Islet precursor cell (in vitro differentiated cells): ENCODE measurements at places on chromosomes 7 and 10.

DNA sequence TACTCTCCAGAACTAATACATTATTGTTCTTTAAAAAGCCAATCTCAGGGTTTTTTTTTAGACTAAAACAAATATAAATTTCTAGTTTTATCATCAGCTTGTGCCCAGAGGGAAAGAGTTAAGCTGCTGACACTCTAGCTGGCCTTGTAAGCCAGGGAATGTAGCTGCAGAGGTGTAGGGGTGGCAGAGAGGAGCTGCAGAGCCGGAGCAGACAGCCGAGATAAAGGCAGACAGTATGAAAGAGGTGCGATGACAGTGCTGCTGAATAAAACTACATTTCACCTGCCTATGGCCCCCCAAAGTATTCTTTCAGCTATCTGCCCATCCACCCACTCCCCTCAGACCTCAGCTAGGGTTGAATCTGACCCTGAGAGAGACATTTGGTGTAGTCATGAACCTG, 653.7 kb upstream of the ZWINT start:
- no peak for DNase-seq

- peak; percentile 81 for DNase-seq
Observed at GRCh38 chr10:45180946-45181875, 134.2 kb downstream of the OR13A1 start.

DNA sequence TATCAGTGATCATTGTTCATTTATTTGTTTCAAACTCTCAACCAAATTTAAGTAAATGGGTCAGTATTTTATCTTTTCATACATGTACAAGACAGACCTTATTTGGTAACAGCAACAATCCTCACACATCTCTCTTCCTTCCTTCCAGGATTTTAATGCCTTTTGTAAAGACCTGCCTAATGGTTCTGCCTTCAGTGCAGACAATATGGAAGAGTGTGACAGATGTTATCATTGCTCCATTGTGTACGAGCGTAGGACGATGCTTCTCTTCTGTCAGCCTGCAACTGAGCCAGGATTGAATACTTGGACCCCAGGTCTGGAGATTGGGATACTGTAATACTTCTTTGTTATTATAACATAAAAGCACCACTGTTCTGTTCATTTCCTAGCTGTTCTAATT, 6.3 kb downstream of the CAV2 start:
- DNase-seq = no peak

- DNase-seq = no peak
Observed at GRCh38 chr10:47354165-47354564, 6.0 kb downstream of the RBP3 start.

- DNase-seq = no peak
Observed at GRCh38 chr7:13538669-13539068, 450.8 kb downstream of the ETV1 start.

GRCh38 chr10:76086761-76087639, 655.6 kb downstream of the LRMDA start:
- DNase-seq = peak; percentile 73

DNA sequence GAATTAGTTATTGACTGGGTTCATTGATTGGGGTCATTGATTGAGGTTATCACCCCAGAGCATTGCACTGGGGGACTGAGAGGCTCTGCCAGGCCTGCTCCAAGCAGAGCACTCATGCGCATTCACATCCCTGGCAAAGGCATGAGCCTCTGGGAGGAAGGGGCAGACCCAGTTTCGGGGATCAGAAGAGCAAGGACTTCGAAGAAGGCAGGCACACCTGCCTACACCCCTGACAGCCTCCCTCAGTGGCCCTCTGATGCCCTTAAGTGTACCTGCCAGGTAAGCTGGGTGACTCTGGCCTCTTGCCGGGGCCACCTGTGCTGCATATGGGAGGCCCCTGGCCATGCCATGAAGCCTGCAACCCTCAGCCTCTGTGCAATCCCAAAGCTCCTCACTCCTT, 181.1 kb downstream of the PTPN20 start:
- peak; percentile 32 for DNase-seq

GRCh38 chr10:88316292-88316861, 266.7 kb downstream of the RNLS start:
- DNase-seq = no peak

DNA sequence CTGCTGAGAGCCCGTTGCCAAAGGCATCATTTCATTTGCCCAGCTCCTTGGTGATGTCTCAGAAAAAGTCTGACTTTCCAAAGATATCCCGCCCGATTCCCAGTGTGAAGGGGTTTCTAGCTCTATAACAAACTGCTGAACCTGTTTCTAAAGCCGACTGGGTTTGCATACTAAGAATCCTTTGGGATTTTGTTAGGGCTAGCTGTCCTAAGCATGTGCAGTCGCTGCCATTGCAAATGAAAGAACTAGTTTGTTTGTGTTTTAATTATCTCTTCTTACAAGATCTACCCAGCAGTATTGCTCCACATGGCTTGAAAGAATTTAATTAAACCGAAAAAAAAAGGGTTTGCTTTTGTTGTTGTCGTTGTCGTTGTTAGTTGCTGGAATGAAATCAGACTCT, 476.6 kb downstream of the GATA3 start:
- no peak for DNase-seq

DNA sequence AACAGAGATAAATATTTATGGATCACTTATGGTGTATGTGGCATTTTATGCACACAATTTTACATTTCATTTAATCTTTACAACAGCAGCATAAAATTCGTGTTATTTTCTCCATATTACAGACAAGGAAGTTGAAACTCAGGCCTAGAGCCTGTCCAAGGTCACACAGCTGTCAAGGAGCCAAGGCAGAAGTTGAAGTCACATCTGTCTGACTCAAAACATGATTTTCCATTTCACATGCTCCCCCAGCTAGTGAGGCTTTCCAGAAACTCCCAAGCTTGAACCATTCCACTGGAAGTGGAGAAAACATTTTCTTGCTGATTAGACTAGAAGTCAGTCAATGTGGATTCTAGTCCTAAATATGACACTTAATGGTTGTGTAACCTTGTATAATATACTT, 110.5 kb downstream of the HECTD2 start:
- DNase-seq = no peak

- no peak for DNase-seq
Observed at GRCh38 chr7:136654406-136654805, 214.0 kb upstream of the CHRM2 start.

GRCh38 chr10:5599613-5600520, 66.5 kb downstream of the ASB13 start:
- DNase-seq = no peak

- no peak for DNase-seq
Observed at GRCh38 chr7:2193575-2194305, 39.0 kb downstream of the MAD1L1 start.

DNA sequence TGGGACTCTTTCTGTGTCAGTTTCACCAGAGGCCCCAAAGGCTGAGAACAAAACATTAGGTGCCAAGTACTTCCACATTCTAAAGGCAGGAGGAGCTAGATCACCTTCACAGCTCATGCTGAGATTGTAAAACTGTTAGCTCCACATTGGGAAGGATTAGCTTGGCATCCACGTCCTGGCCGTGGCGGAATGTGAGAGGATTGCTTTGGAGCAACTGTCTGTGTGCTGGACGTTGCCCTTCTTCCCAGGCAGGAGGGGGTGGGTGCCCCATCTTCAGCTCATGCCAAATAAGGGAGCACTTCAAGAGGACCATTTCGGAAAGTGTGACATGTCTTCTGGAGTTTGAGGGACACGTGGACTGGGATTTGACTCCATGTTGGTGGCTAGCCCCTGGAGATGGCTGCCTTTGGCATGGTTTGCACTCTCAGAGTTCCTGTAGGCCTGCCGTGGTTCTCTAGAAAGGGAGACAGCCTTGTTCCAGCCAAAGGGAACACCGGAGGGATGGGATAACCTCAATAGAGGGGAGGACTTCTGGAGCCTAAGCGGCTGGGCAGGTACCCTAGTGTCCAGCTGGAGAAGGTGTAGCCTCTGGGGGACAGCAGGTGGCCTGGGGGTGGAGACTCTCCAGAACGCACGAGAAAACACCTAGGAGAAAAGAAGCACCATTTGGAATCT, 19.9 kb upstream of the FMC1 start:
- DNase-seq = peak; percentile 67

DNA sequence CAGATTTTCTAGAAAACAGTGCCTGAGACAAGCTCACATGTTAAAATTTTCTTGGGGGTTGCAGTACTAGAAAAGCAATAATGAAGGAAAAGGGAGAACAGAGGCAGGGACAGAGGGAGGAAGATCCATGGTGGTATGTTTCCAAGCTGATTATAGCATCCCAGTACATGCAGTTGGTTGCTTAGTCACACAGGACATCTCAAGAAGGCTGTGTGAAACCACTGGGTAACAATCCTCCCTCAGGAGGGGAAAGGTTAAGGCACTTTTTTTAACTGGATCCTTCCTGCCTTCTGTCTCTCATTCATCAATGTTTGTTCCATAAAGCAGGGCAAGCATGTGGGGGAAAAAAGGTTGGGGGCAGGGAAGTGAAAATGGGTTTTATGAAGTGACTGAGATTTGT, 6.1 kb upstream of the IMMP2L start:
- no peak for DNase-seq

GRCh38 chr7:29123626-29124190, 22.6 kb downstream of the CPVL start:
- no peak for DNase-seq

DNA sequence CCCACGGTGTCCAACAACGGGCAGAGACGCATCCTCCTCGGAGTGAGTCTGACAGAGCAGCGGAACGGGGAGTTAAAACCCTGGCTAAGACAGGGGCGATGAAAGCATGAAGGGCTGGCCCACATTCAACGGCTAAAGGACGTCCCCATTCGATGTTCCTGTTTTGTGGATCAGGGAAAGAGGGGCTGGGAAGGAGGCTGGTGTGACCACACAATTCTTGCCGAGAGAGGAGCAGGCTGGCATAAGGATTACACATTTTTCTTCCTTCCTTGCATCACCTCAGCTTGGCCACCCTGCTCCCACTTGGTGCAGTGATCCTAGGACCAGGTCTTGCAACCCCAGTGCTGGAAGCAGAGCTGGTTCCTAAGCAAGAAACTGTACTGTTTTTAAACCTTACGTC, 67.7 kb downstream of the GNA12 start:
- no peak for DNase-seq

- DNase-seq = peak; percentile 12
Observed at GRCh38 chr10:131547129-131547799, 235.7 kb upstream of the TCERG1L start.

DNA sequence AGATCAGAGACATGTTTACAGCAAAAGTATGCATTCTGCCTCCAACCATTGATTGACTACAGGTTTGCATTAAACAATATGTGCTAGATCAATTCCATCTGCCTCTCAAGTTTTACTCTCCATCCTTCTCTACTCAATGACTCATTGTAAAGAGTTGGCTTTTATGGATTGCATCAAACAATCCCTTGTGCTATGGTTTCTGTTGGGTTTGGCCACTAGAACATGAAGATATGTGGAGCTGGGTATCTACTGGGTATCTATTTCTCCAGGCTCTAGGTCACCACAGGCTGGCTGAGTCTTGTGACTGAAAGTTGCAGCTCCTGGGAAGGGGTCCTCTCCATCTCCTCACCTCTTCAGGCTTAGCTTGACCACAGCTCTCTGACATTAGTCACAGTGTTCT, 204.7 kb downstream of the DGKI start:
- DNase-seq = no peak

GRCh38 chr7:81111358-81111757, 192.5 kb upstream of the SEMA3C start:
- peak; percentile 85 for DNase-seq

- no peak for DNase-seq
Observed at GRCh38 chr7:150621376-150621775, 10.8 kb downstream of the GIMAP6 start.

DNA sequence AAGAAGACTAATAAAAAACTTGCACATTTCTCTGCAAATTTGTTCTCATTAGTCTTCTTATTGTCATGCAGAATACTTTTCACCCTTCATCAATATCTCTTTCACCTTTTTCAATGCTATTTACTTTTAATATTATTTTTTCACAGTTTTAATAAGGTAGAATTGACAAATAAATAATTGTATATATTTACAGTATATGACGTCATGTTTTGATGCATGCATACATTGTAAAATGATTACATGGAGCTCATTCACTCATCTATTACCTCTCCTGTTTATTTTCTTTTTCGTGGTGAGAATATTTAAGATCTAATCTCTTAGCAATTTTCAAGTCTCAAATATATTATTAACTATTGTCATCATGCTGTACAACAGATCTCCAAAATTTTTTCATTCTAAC, 658.2 kb upstream of the MKI67 start:
- DNase-seq = no peak

GRCh38 chr7:99733003-99733402, 2.0 kb downstream of the CYP3A7 start:
- no peak for DNase-seq

DNA sequence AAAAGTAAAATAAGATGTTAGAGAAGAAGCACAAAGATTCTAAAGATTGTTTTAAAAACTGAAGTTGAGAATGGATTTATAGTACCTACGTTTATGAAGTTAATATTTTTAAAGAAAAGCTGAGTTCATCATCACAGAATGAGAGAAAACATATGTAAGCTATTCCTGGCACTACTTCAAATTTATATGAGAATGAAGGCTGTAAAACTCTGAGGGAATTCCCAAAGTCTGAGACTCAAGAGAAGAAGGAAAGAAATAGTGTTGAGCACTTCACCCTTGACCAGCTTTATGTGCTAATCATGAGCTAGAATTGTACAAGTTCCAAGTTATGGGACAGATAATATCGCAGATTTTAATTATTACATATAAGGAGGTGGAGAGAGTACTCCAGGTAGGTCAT, 323.7 kb upstream of the GNAI1 start:
- DNase-seq = no peak

DNA sequence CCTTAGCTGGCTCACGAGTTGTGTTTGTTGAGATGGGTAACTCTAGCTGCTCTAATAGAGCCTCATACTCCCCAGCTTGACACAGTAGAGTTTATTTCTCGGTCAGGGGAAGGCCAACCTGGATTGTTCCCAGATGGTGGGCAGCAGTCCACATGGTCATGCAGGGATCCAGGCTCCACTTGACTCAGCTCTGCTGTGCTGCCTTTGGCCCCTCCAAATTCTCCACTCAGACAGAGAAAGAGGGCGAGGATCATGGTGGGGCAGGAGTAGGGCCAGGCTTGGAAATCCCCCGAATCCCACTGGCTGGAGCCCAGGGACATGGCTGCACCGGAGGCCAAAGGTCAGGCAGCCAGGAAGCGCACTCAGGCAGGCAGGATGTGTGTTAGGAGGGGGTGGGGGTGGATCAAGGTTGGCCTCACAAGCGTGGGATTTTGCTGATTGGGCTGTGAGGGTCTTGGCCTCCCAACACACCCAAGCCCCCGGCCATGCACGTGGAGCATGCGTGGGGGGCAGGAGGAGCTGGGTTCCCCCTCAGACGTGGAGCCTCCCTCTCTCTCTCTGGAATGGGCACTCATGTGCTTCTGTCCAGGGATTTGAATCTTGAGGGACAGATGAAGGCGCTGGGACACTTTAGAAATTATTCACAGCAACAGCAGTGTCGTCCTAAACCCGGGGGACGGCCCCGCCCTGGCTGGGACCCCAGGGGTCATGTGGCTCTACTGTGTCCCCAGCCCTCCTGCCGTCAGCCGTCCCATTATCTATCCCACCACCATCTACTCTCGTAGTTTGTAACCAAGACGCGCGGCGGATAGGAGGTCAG, 44.8 kb downstream of the PDGFA start:
- DNase-seq = no peak
